ENCODE measurements at places on chromosomes 2 and 18. TPM values are rescaled to one million over a fixed set of nuclear protein-coding genes. Genes with fewer than 3 reads are reported as not detected.

- DNase-seq: no peak
These were observed 22.9 kb upstream of the GPR55 start for GRCh38 chr2:230947908-230948365.

DNA sequence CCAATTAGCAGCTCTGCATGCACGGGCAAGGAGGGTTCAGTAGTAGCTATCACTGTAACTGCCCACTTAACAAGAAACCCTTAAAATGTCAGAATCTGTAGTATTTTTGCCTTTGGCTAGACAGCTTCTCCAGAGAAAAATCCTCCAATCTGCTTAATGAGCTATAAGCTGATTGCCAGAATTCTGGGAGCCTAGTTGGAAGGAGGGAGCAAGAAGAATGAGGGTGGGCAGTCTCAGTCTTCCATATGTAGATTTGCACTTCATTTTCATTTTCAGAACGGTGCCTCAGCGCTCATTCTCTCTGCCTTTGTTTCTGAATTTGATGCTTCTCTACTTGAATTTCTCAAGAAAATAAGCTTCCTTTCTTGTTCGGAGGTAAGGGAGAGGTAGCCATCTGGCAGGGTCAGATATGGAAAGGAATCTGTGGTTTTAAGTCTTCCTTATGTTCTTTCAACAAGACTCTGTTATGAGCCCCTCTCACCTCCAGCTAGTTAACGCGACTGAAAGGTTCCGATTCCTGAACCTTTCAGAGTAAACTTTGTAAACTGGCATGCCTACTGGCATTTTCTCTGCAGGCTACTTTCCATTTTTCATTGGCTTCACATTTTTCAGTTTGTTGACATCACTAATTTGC lies 53.5 kb downstream of the HNRNPLL start:
- no peak for DNase-seq

DNA sequence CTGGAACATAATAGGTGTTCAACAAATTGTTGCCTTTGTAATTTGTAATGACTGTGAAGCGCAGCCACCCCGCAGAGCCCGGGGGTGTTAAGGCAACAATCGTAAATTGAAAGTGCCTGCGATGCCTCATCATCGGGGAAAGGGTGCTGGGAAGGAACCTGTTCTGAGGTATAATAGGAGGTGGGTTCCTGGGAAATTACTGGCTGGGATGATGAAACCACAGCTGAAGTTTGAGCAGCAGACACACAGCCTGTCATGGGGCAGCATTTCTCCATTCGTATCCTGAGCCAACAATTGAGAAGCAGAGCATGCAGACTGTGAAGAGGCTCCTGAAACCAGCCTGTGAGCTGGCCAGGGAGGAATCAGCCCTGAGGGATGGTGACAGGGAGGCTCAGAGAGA lies 404.0 kb upstream of the MYT1L start:
- DNase-seq: no peak

The GDF7 gene
- 0.17 TPM for total RNA-seq

The OSR1 gene
- 10.3 TPM for total RNA-seq

The AKAIN1 gene
- not detected for total RNA-seq

All from progenitor cell of endocrine pancreas (in vitro differentiated cells).